Sciatic nerve (tissue), 2 donors: ENCODE measurements at places on chromosomes 16 and 17. TPM values are rescaled to one million over a fixed set of nuclear protein-coding genes. Genes with fewer than 3 reads are reported as not detected.

ZG16B gene
- total RNA-seq: not detected

ZNF771 gene
- total RNA-seq: 7.5 TPM

CEMP1 gene
- not detected for total RNA-seq

- DNase-seq: no peak
Measured at GRCh38 chr17:15377616-15378015, 36.2 kb upstream of the TEKT3 start.

DNA sequence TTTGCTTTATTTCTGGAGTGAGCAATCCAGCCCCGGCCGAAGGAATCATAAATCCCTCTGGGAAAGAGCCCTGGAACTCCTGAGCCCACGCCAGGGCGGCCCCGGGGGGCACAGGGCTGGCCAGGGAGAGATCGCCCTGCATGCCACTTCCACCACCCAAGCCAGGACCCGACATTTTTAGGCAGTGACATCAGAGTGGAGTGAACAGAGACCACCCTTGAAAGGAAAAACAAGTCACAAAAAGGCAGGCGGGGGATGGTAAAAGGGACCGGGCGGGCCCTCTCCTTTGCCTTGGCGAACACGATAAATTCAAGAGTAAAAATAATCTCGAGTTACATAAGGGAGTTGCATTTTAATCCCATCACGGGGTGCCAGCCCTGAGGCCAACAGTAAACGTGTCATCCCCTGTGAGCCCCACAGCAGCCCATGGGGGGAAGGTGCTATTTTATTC, 284.1 kb downstream of the C16orf95 start:
- no peak for DNase-seq

DNA sequence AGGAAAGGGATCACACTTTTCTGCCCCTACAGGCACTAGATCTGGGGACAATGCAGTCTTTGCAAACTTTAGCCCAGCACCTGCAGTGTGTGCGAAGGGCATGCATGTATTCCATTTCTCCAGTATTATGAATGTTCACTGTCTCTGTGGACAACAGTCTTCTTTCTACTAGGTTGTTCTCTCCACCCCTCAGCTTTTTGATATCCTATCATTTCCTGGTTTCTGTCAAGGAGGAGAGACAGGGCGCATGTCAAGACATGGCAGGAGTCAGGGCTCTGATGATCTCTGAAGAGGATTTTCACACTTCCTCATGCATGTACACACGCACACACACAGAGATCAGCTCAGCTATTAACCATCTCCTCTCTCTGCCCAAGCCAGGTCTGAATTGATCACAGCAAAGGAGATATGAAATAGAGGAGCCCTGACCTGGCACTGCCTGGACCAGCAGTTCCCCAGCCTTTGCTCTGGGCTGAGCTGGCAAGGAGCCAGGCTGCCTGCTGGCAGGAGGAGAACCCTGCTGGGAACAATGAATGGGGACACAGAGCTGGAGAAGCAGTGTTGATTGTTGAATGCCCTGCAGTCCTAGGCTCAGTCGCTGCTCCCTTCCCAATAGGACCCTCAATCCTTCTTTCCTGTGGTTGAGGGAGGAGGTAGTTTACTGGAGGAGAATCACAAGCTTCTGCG, 2.6 kb downstream of the GPR179 start:
- DNase-seq: peak; percentile 77

- DNase-seq: no peak
Measured at GRCh38 chr17:3915995-3916696, at the start of gene P2RX1. Gene P2RX1 (minus strand): TSS chr17:3916465. CDS start chr17:3916225, 240 bp downstream.

- no peak for DNase-seq
Measured at GRCh38 chr16:24349320-24349719, 93.2 kb downstream of the CACNG3 start.

- no peak for DNase-seq
Measured at GRCh38 chr16:10992112-10992511, 47.7 kb downstream of the CLEC16A start.

DNA sequence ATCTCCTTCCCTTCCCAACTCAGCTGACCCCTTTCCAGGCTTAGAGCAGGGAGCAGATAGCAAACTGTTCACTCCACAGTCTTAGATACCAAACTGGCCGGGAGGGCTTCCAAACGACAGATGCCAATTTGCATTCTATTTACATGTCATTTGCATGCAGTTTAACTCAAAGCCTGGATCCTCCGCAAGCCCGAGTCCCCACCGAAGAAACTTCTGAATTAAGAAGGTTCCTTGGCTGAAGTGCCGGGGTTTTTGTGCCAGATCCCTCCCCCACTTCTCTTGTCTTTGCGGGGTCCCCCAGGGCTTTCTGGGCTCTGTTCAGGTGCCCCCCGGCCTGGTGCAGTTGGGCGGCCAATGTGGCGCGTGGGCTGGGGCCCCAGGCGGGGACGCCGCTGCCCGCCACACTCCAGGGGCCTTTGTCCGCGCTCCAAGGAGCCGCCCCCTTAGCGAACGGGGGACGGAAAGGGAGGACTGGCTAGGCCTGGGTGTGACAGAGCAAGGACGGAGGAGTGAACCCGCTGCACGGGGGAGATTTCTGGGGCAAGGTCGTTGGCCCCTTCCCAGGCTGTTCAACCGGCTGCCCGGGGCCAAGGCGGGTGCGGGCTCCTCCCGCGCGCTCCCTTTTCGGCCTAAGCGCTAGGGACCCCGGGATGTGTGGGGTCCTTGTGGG, 1.2 kb downstream of the GPRC5B start:
- DNase-seq: peak; percentile 73

DNA sequence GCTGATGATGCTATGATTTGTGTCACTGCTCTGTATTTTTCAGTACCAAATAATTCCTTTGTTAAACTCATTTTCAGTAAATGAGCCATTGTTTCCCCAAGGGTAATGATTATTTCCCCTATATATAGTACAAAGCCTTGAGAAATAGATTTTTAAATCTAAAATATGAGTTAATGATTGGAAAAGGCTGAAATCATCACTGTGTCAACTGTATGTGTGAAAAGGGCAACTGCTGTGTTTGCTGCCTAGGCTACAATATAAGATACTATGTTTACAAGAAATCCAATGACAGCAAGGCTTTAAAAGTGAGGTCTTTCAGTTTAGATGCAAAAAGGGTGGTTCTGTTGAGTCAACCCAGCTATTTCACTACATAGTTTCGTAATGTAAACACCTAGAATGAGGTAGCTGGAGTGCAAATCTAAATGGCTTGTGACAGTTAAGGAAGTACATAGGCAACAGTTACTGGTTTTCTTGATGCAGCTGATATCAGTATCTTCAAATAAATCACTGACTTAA, 15.3 kb downstream of the NLK start:
- no peak for DNase-seq

GRCh38 chr16:57706717-57707116, 12.1 kb downstream of the DRC7 start:
- DNase-seq: no peak

DNA sequence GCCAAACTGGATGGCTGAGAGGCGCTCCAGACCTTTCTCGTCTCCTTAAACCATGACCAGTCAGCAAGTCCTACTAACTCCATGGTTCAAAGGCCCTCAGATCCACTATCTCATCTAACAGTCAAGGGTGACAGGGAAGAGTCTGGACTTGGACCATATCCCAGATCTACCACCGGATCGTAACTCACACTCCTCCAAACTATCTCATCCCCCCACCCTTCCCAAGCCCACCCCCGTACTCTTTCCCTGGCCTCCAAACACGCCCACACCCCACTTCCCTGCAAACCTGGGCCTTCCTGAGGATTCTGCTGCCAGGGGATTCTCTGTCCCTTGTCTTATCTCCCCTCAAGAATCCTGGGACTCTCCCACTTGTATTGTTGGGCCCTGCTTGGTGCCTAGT, 5.1 kb downstream of the CDIP1 start:
- DNase-seq: no peak

GRCh38 chr16:27515874-27516353, 33.8 kb downstream of the GTF3C1 start:
- no peak for DNase-seq

GRCh38 chr17:77382356-77382911, 241.7 kb downstream of the SEC14L1 start:
- no peak for DNase-seq
